Activated CD4-positive, alpha-beta T cell treated with anti-CD3 and anti-CD28 coated beads, Interleukin-2, amount 10 ng/mL, durations not matched to agents 7 days and 5 days (primary cell): ENCODE measurements at places on chromosomes 12 and 14. TPM values are rescaled to one million over a fixed set of nuclear protein-coding genes. Genes with fewer than 3 reads are reported as not detected.

Gene PZP
- not detected for total RNA-seq

- peaks cover 66% of the 10 kb centered on the region for H3K36me3 ChIP-seq
- DNase-seq: no peak
- peak overlapping the region; percentile 80 for H3K27ac ChIP-seq
- no peaks in the 10 kb centered on the region for H3K27me3 ChIP-seq
- H3K4me3 ChIP-seq: no peak overlapping the region
These were observed 14.8 kb downstream of the PRKAB1 start for GRCh38 chr12:119682639-119683252.

Gene SPRYD3
- total RNA-seq: 19.0 TPM

- peak overlapping the region; percentile 1 for H3K4me3 ChIP-seq
- H3K36me3 ChIP-seq: peaks cover 67% of the 10 kb centered on the region
- DNase-seq: no peak
- H3K4me1 ChIP-seq: peaks cover 89% of the 10 kb centered on the region
- no peaks in the 10 kb centered on the region for H3K27me3 ChIP-seq
These were observed 10.7 kb downstream of the PXN start for GRCh38 chr12:120254809-120255208.

Gene KRT3
- total RNA-seq: not detected

Gene OR4E2
- total RNA-seq: not detected

DNA sequence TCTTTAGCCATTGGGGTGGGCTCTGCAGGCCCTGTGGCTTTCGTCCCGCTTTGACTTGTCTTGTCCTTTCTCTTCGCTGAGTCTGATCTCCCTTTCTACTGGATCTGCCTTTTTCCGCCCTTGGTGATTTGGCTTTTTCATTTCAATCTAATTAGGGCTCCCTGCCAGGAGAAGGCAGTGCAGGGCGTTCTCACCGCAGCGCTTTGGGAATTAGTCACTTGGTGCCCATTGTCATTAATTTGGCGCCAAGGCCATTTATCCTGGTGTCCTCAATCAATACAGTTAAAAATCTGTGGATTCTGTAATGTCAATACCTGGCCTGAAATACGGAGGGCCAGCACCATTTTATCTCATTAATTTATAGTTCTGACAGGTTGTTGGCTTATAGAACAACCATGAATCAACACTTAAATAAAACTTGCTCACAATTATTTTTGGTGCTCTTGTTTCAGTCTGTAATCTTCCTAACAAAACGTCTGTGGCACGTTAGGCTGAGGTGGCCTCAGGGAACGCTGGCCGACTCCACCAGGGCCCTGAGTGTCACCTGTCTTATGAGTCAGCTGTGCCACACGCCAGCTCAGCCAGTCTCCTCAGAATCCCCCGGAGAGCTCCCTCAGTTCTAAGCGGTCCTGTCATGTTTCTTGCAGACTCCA is 115.7 kb downstream of the BEGAIN start:
- H3K36me3 ChIP-seq: no peaks in the 10 kb centered on the region
- H3K27me3 ChIP-seq: no peaks in the 10 kb centered on the region
- H3K27ac ChIP-seq: no peak overlapping the region
- DNase-seq: no peak
- no peak overlapping the region for H3K4me3 ChIP-seq
- H3K4me1 ChIP-seq: peaks cover 11% of the 10 kb centered on the region

Gene BIN2
- total RNA-seq: 200 TPM

- H3K27ac ChIP-seq: peak overlapping the region; percentile 84
- peak; percentile 16 for DNase-seq
- H3K36me3 ChIP-seq: no peaks in the 10 kb centered on the region
- H3K27me3 ChIP-seq: no peaks in the 10 kb centered on the region
- H3K4me3 ChIP-seq: peak overlapping the region; percentile 81
These were observed 1.2 kb downstream of the ATP6V0A2 start for GRCh38 chr12:123713398-123713797.

Gene POTEM
- not detected for total RNA-seq
